ENCODE measurements at places on chromosomes 13 and 19.
A peak's percentile ranks its signal among the peaks of the same experiment; 100 is the strongest.

- DNase-seq: no peak
Measured at GRCh38 chr13:28744091-28744536, 25.3 kb upstream of the SLC46A3 start.

DNA sequence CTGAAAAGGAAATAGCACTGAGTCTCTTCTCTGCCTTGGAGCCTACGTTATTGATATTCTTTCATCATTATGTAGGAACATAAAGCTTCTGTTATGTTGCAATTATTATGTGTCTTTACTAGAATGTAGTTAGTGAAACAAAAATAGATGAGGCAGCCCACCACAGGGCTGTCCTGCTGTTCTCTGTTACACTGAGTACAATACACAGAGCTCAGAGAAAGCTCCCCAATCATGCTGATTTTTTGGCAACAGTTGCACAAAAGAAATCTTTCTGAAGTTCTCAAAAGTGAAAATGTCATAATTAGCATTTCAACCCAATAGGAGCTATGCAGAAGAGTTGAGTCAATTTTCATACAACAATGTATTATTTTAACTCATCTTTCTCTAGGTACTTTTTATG, 119.5 kb downstream of the EFNB2 start:
- no peak for DNase-seq

DNA sequence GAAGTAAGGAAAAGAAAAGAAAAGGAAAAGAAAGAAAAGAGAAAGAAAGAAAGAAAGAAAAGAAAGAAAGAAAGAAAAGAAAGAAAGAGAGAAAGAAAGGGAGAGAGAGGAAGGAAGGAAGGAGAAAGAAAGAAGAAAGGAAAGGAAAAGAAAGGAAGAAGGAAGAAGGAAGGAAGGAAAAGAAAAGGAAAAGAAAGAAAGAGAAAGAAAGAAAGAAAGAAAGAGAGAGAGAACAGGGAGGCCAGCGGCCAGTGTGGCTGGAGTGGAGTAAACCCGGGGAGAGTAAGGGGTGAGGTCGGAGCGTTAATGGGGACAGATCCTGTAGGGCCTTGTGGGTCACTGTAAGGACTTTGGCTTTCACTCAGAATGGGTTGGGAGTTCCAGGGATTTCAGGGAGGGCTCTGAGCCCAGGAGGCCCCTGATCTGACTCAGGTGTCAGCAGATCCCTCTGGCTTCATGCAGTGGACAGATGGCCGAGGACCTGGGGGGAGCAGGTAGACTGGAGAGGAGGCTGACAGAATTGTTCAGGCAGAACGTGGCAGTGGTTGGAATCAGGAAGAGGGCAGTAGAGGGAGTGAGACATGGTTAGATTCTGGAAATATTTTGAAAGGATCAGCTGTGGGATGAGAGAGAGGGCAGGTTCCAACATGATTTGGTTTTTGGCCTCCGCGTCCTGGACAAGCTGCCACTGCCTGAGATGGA, 19.8 kb upstream of the FXYD3 start:
- no peak for DNase-seq

- DNase-seq: no peak
Measured at GRCh38 chr13:45786293-45786920, 65.1 kb downstream of the SIAH3 start.

GRCh38 chr13:44386913-44387556, 13.4 kb downstream of the SERP2 start:
- no peak for DNase-seq

- DNase-seq: no peak
Measured at GRCh38 chr19:30367421-30367820, 4.8 kb upstream of the ZNF536 start.

- no peak for DNase-seq
Measured at GRCh38 chr13:45696610-45697226, 5.4 kb upstream of the CBY2 start.

DNA sequence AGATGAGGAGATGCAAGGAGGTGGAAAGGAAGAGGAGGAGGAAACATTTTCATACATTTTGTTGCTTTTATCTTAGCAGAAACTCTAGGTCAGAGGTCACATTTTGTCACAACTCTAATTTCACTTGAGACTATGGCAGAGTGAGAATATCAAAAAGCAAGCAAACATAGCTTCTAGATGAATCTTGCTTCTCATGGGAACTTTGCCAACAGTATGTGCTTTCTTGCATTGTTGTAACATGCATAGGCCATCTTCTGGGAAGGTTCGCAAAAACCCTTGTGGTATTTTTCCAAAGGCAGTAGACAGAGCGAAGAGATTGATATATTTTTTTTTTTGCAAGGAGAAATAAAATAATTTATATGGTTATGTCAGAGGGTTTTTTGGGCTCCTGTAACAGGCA, 291.3 kb downstream of the MTUS2 start:
- no peak for DNase-seq

GRCh38 chr13:93304868-93305613, 78.4 kb downstream of the GPC6 start:
- no peak for DNase-seq

DNA sequence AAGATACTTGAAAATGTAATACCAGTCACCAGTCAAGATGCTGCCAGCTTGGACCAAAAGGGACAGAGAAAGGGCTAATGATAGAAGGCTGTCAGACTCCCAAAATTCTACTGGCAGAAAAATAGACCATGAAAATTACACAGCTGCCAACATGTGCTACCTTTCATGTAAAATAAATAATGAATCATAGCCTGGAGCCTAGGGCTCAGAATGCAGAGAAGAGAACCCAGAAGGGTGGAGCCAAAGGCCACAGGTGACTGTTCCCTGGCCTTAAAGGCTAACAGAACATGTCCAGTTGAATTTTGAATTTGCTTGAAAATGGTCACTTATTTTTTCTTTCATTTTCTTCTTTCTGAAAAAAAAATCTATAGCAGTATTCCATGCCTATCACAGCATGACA, 1827.0 kb upstream of the MIR17HG start:
- no peak for DNase-seq

DNA sequence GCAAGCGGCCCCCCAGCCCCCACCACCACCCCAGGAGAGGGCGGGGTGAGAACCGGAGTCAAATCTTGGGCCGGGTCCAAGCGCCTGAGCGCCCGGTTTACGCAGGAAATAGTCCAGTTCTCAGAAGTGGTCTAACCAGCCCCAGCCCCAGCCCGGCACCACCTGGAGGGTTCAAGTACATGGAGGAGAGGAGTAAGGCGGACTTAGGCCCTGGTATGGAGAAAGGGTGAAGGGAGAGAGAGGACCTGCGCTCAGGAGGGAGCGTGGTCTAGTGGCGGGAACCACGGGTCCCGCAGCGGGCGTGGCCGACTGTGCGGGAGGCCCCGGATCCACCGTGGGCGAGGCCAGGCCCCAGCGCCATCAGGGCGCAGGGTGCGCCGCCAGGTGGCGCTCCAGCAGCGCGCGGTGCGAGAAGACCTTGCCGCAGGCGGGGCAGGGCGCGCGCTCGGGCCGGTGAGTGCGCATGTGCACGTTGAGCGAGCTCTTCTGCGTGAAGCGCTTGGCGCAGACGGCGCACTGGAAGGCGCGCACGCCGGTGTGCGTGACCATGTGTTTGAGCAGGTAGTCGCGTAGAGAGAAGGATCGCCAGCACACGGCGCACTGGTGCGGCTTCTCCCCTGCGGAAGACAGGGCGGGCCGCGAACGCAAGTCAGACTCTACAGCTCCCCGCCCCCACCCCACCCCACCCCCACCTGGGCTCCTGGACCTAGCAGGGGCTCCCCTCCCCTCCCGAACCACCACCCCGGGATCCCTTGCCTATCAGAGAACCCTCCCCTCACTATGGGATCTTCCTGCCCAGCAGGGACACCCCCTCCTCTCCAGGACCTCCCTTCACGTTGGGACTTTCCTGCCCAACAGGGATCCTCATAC, 2.1 kb upstream of the SLC27A5 start:
- peak; percentile 86 for DNase-seq

DNA sequence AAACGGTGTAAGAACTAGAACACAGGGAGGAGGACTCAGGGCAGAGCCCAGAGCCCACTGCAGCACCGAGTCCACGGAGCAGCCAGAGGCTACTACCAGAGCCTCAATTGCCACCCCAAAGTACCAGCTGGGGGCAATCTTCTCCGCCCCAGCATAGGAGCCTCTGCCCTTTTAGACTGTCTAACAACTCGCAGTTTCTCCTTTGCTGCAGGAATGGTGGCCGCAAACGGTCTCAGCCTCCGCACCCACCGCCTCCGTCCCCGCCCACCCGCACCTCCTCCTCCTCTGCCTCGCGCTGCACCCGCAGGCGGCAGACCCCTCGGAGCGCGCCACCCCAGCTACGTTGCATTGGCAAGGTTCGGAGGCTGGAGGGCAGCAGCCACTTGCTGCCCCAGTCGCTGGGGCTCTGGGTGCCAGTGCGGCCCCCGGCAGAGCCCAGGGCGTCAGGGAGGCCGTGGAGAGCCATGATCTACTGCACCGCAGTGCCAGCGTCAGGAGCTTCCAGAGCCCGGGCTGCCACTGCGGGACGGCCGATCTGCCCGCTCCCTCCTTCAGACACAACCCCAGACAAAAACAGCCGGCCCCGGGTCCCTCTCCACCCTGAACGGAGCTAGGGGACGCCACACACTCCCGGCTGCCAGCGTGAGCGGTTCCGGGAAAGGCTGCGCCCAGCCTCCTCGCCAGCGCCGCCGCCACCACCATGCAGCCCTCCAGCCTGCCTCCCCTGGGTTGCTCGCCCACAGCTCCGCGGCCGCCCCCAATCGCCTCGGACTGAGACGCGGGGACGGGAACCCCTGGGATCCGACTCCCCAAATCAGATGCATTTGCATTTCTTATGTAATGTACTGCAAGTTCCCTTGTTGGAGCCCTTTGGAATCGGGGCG, 1.8 kb downstream of the FGF14 start:
- DNase-seq: no peak

DNA sequence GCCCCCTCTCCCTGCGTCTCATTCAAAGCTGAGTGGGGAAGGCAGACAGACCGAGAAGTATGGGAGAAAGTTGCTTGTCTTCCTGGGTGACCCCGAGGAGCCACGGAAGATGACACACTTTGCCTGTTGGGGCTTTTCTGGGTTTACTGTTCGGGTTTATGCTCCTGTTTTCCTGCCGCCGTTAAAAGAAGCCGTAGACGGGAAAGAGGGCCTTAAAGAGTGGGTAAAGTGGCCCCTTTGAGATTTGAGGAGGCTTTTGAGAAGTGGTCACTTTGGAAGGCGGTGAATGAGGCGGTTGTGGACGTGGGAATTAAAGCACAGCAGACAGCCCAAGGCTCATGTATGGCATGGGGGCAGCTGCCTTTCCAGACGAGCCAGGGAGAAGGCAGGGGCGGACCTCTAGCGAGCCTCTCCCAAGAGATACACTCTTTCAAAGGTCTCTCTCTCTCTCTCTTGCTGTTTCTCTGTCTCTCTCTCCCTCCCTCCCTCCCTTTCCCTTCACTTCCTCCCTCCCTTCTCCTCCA, 493 bp upstream of the LHFPL6 start:
- DNase-seq: peak; percentile 33

GRCh38 chr13:61415058-61415721, 459 bp downstream of the PCDH20 start:
- DNase-seq: peak; percentile 78
